ENCODE measurements at places on chromosomes 2 and 18. TPM values are rescaled to one million over a fixed set of nuclear protein-coding genes. Genes with fewer than 3 reads are reported as not detected.

The DSG4 gene
- total RNA-seq = not detected

DNA sequence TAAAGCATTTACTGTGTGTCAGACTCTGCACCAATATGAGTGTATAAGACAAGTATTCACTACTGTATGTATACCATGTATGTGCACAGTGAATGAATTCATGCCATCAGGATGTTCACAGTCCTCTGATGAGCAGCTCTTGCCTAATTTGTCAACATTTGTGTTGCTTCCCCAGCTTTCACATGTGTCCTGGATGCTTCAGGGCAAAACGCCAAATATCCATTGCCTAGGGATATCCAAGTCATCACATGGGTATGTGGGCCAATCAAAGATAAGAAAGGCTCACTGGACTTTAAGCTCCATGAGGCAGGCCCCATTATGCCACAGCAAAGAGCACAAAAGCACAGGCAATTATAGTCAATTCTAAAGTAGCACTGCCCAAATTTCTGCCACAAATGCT lies 134.2 kb upstream of the CHAC2 start:
- DNase-seq = no peak

DNA sequence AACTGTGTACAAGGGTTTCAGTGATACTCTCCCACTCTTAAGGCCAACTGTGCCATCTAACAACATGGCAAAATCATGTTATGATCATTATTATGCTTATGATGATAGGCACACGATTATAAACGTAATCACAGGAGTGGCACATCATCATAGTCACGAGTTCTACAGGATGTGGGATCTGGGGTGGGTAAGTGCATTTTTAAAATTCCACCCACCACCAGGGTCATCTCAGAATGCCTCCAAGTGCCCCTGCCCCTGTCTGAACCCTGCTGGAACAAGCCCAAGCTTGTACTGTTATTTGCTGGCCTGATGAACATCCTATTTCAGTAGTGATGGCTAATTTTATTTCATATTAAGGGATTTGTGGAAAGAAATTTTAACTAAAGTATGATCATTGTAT lies 117.8 kb downstream of the PTPRM start:
- no peak for DNase-seq

- no peak for DNase-seq
Measured at GRCh38 chr2:127208313-127208712, 11.8 kb downstream of the CYP27C1 start.

The PFN4 gene
- total RNA-seq = not detected

The GAD1 gene
- total RNA-seq = 2.2 TPM

The ASTL gene
- total RNA-seq = not detected

- DNase-seq = no peak
Measured at GRCh38 chr2:236309669-236310029, 45.4 kb upstream of the ASB18 start.

The CYP27A1 gene
- total RNA-seq = not detected

The ABCG8 gene
- not detected for total RNA-seq

DNA sequence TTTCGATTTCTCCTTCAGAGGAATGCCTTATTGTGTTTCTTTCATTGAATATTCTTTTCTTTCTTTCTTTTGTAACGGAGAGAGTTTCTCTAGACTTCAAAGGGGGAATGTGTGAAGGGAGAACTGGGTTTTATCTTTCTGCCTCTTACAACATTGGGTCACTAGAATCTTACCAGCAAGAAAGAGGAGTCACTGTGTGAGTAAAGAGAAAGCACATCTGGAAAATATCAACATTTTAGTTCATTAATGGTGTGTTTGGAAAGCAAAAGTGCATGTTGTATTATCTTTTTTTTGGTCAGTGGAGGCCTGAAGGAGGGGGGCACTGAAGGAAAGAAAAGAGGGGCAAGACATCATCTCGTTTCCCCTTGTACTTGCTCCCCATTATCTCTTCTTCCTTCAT lies 86.6 kb upstream of the THOC1 start:
- DNase-seq = no peak

GRCh38 chr18:13219593-13220159 lies 1.1 kb downstream of the LDLRAD4 start:
- DNase-seq = no peak

- DNase-seq = no peak
Measured at GRCh38 chr2:54394392-54394791, 61.7 kb upstream of the SPTBN1 start.

The SKOR2 gene
- not detected for total RNA-seq

The SOCS6 gene
- total RNA-seq = 0.97 TPM

- no peak for DNase-seq
Measured at GRCh38 chr2:189569295-189569910, 11.2 kb downstream of the SLC40A1 start.

DNA sequence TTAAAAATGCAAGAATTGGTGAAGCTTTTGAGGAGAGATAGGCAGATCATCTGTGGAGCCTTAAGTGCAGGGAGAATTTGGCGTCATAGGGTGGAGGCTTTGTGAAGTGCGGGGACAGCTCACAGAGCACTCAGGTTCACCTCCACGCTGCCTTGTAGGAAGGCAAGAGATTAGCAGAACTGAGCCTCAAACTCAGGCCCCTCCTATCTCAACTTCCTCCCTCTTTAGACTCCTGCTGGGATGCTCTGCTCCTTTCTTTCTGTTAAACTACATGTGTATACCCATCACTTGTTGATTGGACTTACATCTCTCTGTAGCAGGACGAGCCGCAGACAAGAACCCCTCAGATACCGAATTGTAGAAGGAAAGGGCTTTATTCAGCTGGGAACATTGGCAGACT lies 422.2 kb downstream of the SETBP1 start:
- no peak for DNase-seq

The IL36A gene
- 0.29 TPM for total RNA-seq

- no peak for DNase-seq
Measured at GRCh38 chr2:103875131-103875530, 978.8 kb upstream of the POU3F3 start.

GRCh38 chr2:28621172-28622100 lies 125.6 kb downstream of the PLB1 start:
- DNase-seq = peak; percentile 79

The IL1B gene
- total RNA-seq = not detected

GRCh38 chr2:45653122-45653913 lies 1.8 kb downstream of the PRKCE start:
- DNase-seq = no peak

DNA sequence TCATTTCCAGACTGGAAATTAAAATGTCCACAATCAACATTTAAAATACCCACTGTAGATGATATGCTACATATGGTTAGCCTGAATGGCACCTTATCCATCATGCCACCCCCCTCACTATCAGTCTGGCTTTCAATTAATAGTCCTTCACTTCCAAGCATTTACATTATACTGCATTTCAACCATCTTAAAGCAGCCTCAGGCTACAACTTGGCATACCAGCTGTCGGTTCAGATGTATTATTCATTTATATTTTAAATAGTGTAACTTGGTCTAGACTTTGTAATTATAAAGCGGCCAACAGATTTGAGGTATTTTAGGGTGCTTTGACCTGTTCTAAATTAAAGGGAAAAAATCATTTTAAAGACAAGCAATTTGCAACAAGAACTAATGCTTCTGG lies 2.6 kb downstream of the GCG start:
- no peak for DNase-seq

DNA sequence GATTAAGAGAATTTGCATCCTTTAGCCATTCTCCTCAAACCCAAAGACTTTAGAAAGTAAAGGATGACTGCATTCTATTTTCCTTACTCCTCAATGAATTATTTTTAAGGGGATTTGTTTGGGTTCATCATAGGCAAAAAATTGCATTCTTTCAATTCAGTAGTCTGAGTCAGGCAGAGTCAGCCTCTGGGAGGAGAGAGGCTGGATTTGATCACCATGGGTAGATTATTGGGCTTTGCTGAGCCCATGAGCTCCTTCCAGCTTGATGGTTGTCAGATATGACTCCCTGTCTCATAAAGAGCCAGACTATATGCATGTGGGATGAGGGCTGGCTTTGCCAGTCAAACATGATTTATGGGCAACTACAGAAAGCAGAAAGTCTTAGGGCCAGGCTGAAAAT lies 101.2 kb downstream of the KCNS3 start:
- no peak for DNase-seq

The SLC16A14 gene
- 0.63 TPM for total RNA-seq

The SERPINB10 gene
- total RNA-seq = not detected

DNA sequence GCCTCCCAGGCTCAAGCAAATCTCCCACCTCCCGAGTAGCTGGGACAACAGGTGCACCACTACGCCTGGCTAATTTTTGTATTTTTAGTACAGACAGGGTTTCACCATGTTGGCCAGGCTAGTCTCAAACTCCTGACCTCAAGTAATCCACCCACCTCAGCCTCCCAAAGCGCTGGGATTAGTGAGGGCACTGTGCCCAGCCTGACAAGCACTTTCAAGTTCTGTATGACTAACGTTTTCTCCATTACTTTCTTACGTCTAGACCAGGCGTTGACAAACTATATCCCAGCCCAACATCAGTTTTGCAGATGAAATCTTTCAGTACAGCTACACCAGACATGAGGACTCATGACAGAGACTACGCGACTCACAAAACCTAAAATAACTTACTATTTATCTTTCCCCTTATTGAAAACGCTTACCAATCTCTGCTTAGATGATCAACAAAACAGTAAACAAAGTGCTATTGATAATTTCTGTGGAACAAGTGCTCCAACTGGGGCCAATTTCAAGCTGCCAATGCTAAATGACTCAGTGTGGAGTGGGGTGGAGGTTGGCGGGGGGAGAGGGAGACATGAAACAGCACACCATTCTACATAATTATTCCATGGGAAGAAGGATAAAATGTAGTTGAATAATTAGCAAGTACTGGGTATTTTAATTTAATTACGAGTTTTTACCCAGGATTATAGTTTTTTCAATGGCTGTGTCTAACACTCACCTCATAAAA lies 59.1 kb downstream of the SAP130 start:
- no peak for DNase-seq

DNA sequence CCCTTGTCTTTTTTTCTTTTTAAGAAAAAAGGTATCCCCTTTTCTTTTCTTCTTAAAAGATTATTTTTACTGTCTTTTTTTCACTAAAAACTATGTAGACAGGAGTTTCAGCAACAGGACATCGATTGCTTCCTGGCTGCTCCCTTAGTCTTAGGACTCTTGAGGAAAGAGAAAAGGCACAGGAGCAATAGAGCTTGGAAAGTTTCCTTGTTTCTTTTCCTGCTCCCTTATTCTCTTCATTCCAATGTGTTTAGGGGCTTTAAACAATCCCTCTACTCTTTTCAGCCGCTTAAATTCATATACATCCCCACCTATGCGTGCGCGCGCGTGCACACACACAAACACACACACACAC lies 225.9 kb upstream of the FBXO11 start:
- no peak for DNase-seq

GRCh38 chr2:33589444-33589843 lies 9.7 kb downstream of the FAM98A start:
- DNase-seq = no peak

The LRATD1 gene
- not detected for total RNA-seq

The GAL3ST2 gene
- 0.34 TPM for total RNA-seq

The ERFE gene
- 0.37 TPM for total RNA-seq

The FER1L5 gene
- total RNA-seq = not detected

DNA sequence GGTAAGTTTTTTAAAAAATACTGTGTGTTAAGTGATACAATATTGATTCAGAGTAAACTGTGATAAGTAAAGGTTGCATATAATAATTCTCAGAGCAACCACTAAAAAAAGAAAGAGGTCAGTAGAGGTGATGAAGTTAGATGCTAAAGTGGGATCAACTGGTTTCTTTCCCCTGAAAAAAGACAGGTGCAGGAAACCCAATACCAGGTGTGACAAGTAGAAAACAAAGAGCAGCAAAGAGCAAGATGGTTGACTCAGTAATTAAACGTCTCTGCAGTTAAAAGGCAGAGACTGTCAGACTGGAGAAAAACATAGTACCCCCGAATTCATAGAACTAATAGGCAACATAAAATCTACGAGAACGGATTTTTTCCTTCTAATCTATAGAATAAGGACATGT lies 128.3 kb downstream of the ATP9B start:
- no peak for DNase-seq

The TCF4 gene
- 0.26 TPM for total RNA-seq

DNA sequence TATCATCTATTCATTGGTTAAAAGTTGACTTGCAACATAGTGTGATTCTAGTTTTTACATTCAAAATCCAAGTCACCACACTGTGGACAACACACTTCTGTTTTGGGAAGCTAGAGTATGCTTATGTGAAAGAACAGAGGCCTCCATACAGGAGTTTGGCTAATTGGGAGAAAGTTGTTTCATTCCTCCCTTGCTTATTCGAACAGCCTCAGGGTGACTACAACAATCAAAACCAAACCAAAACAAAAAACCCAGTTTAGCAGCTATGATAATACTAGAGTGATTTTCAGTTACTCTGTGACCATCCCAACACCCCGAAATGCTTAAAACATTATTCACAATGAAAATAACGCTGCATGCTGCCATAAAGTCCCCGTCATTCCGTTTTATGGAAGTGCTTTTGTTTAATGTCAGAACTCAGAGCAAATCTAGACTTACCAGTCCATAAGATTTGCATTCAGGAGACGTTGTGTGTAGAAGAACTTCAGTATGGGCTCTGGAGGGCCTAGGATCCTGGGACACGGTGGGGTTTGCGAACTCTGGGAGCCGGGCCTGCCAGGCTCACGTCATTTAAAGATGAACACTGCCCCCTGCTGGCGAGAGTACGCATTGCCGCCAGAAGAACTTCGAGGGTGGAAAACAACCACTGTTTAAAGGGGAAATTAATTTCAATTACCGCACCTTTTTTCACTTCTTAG lies 111.4 kb downstream of the FTCDNL1 start:
- peak; percentile 69 for DNase-seq

- DNase-seq = no peak
Measured at GRCh38 chr2:98153481-98153880, 66.5 kb downstream of the VWA3B start.

- no peak for DNase-seq
Measured at GRCh38 chr2:44170311-44170717, 1.6 kb downstream of the PPM1B start.

GRCh38 chr2:121485039-121485438 lies 45.6 kb upstream of the RNU4ATAC start:
- DNase-seq = no peak

- DNase-seq = no peak
Measured at GRCh38 chr2:201891676-201892075, 85.3 kb downstream of the CDK15 start.
